Bladder microvascular endothelial cell (primary cell): ENCODE measurements at places on chromosomes 7 and 10. TPM values are rescaled to one million over a fixed set of nuclear protein-coding genes. Genes with fewer than 3 reads are reported as not detected.

FAM25A gene
- total RNA-seq = not detected in 2 replicates

LRMDA gene
- total RNA-seq = 8.7 and 13.5 TPM in 2 replicates

STAG3 gene
- total RNA-seq = 0.25 and 0.32 TPM in 2 replicates

MYO3A gene
- total RNA-seq = not detected in 2 replicates

FAM241B gene
- total RNA-seq = 0.88 TPM in 1 of 2 replicates, not detected in the other

MRLN gene
- not detected in 2 replicates for total RNA-seq

SLC39A12 gene
- not detected in 2 replicates for total RNA-seq

CCDC172 gene
- total RNA-seq = not detected in 2 replicates

MYL10 gene
- not detected in 2 replicates for total RNA-seq

LIPF gene
- total RNA-seq = not detected in 2 replicates

RBM20 gene
- 4.0 TPM in 1 of 2 replicates, not detected in the other for total RNA-seq

OR2A7 gene
- total RNA-seq = not detected in 2 replicates

TAX1BP1 gene
- 48.1 and 95.0 TPM in 2 replicates for total RNA-seq

CALCR gene
- total RNA-seq = not detected in 2 replicates

PAPOLB gene
- 0.31 TPM in 1 of 2 replicates, not detected in the other for total RNA-seq

SORCS1 gene
- total RNA-seq = not detected in 2 replicates

ADCY1 gene
- under 0.01 and 0.13 TPM in 2 replicates for total RNA-seq

ASIC3 gene
- 0.16 and 0.44 TPM in 2 replicates for total RNA-seq

CDC14C gene
- not detected in 2 replicates for total RNA-seq

TWIST1 gene
- total RNA-seq = 0.16 TPM in 1 of 2 replicates, not detected in the other

DYDC2 gene
- total RNA-seq = not detected in 2 replicates

IDI2 gene
- total RNA-seq = not detected in 2 replicates

CDK6 gene
- 23.5 and 81.1 TPM in 2 replicates for total RNA-seq

VPS50 gene
- 25.7 and 47.6 TPM in 2 replicates for total RNA-seq

TRIM73 gene
- total RNA-seq = 0.16 and 0.88 TPM in 2 replicates

FZD1 gene
- total RNA-seq = 1.5 and 5.3 TPM in 2 replicates

ZNF239 gene
- total RNA-seq = 0.49 and 0.94 TPM in 2 replicates

FFAR4 gene
- not detected in 2 replicates for total RNA-seq

NCF1 gene
- total RNA-seq = not detected in 2 replicates

GALNT17 gene
- not detected in 2 replicates for total RNA-seq

SFTPA1 gene
- not detected in 2 replicates for total RNA-seq

PLCE1 gene
- total RNA-seq = 0.16 and 9.3 TPM in 2 replicates

SYT15 gene
- 0.32 and 0.44 TPM in 2 replicates for total RNA-seq

SEMA3D gene
- total RNA-seq = 0.32 and 44.4 TPM in 2 replicates

SLC26A3 gene
- not detected in 2 replicates for total RNA-seq

NEBL gene
- 2.1 and 4.7 TPM in 2 replicates for total RNA-seq

ZNF33B gene
- total RNA-seq = 14.7 and 24.7 TPM in 2 replicates

HYAL4 gene
- total RNA-seq = 1.2 TPM in 1 of 2 replicates, not detected in the other

CPA2 gene
- total RNA-seq = not detected in 2 replicates

ATG9B gene
- total RNA-seq = 0.19 TPM in 1 of 2 replicates, not detected in the other

VWDE gene
- total RNA-seq = under 0.01 and 0.13 TPM in 2 replicates

NPFFR1 gene
- not detected in 2 replicates for total RNA-seq

CREB5 gene
- 2.1 and 12.5 TPM in 2 replicates for total RNA-seq

ARMH3 gene
- total RNA-seq = 5.3 and 11.1 TPM in 2 replicates

CCDC136 gene
- total RNA-seq = 0.49 and 2.1 TPM in 2 replicates

BRI3 gene
- 55.0 and 70.3 TPM in 2 replicates for total RNA-seq
